ENCODE measurements at places on chromosomes 16 and 17. TPM values are rescaled to one million over a fixed set of nuclear protein-coding genes. Genes with fewer than 3 reads are reported as not detected.

CCL8 gene
- total RNA-seq, result not detected

PDE6G gene
- 0.85 TPM for total RNA-seq

AANAT gene
- not detected for total RNA-seq

PRDM7 gene
- not detected for total RNA-seq

CFAP97D1 gene
- total RNA-seq, result not detected

- DNase-seq, result no peak
These were observed 58.8 kb downstream of the CLEC19A start for GRCh38 chr16:19344224-19344801.

GRCh38 chr16:608019-608418 lies 18.2 kb downstream of the RAB40C start:
- DNase-seq, result no peak

- DNase-seq, result no peak
These were observed 84.5 kb downstream of the WNT3 start for GRCh38 chr17:46733837-46734475.

GRCh38 chr16:5580296-5580695 lies 482.7 kb upstream of the EEF2KMT start:
- no peak for DNase-seq

- DNase-seq, result no peak
These were observed 36.7 kb upstream of the PMP22 start for GRCh38 chr17:15301845-15302244.

DNA sequence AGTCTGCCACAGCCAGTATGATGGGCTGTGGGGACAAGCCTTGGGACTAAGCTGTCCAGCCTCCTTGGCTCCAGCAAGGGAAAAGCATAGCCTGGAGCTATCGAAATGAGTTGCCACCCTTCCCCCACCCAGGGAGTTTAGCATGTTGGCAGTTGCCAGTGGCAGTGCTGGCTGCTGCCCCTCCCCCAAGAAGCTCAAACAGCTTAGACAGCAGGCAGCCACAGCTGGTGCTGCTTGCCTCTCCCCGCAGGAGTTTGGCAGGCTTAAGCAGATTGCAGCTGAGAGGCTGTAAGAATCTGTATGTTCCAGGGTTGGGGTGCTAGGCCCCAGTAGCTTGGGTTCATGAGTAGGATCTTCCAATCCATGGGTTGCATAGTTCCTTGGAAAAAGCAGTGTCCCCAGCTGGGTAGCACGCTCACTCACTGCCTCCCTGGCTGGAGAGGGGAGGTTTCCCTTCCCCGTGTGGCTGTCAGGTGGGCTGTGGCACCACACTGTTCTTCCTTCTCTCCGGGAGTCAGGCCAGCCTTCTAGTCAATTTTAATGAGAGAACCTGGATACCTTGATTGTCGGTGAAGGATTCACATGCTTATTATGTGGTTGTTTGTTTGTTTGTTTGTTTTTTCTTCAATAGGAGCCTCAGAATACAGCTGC lies 506.1 kb downstream of the CDH11 start:
- DNase-seq, result no peak

DNA sequence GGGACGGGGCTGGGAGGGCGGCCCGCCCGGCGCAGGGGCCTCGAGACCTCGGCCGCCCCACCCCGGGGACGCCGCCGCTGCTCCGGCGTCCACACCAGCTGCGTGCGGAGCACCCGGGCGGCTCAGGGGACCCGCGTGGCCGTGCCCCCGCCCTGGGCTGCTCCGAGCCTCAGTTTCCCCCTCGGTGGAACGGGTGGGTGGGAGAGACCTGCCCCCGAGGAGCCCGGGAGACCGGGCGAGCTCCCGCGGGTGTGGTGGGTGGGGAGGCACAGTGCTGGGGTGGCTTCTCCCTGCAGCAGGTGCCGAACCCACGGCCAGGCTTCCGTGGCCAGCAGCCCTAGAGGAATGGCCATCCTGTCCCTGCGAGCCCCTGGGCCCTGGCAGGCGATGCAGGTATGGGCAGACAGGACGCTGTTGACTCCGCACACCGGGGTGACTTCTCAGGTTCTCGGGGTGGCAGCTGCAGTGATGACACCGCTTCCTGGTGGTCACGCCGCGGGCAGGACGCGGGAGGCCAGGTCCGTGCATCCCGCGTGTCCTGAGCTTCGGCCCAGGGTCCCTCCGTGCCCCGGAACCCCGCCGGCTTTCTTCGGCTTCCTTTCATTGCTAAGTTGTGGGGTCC lies 677 bp downstream of the DEF8 start:
- DNase-seq, result no peak

DNA sequence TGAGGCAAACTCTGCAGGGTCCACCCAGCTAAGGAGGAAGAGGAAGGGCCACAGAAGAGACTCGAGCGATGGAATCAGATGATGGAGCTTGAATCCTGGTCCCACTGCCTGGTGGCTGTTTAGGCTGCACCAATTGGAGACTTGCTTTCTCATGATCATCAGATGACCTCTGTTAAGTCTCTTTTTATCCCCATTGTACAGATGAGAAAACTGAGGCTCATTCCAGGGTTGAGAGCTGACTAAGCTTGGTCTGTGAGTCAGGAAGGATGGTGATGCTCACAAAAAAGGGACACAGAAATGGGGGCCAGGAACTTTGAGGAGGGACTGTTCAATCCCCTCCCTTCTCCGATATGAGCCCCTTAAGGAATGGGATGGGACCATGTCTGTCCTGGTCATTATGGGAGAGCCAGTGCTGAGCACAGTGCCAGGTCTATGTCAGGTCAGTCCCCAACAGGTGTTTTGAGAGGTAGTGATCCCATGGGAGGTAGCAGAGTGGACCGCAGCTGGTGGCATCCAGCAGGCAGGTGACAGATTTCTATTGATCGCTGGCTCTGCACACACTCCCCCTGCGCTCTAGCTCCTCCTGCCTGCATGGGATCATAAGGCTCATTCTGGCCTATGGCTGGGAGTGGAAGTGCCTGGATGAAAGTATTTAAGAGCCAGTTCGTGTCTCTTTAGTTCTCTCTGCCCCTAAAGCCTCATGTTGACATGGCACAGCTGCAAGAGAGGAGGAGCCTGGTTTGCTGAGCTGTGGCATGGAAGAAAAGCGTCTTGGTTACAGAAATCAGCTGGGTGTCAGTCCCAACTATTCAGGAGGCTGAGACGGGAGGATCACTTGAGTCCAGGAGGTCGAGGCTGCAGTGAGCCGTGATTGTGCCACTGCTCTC lies 27.2 kb downstream of the SNX20 start:
- no peak for DNase-seq

DNA sequence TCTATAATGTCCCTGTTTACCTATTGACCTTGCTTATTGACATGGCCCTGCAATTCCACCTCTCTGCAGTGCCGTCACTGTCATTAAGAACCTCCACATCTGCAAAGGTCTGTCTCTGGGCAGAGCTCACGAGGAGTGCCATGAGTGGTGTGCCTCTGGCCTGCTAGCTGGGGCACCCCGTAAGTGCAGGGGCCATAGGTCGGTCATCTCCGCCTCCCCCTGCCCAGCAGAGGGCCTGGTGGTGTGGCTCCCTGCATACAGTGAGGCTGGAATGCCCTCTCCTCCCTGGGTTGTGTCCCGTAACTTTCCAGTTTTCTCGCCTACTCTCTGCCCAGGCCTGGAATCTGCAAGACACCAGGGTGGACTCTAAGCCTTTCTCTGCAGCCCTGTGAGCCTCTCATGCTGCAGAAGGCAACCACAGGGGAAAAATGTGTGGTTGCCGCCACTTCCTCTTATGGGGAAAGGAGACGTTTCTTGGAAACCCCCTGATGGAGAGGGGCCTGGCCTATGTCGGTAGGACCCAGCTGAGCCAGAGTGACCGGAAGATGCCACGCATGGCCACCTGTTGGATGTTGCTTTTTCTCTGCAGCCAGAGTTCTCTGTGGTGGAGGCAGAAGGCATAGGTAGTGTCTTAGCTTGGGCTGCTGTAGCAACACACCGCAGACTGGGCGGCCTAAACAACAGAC lies 2.7 kb upstream of the SNX20 start:
- no peak for DNase-seq

GRCh38 chr17:82386255-82386831 lies 14.8 kb downstream of the UTS2R start:
- DNase-seq, result no peak

GRCh38 chr17:40456396-40456951 lies 13.2 kb downstream of the IGFBP4 start:
- DNase-seq, result no peak

- no peak for DNase-seq
These were observed 78.6 kb upstream of the NOG start for GRCh38 chr17:56514899-56515298.

DNA sequence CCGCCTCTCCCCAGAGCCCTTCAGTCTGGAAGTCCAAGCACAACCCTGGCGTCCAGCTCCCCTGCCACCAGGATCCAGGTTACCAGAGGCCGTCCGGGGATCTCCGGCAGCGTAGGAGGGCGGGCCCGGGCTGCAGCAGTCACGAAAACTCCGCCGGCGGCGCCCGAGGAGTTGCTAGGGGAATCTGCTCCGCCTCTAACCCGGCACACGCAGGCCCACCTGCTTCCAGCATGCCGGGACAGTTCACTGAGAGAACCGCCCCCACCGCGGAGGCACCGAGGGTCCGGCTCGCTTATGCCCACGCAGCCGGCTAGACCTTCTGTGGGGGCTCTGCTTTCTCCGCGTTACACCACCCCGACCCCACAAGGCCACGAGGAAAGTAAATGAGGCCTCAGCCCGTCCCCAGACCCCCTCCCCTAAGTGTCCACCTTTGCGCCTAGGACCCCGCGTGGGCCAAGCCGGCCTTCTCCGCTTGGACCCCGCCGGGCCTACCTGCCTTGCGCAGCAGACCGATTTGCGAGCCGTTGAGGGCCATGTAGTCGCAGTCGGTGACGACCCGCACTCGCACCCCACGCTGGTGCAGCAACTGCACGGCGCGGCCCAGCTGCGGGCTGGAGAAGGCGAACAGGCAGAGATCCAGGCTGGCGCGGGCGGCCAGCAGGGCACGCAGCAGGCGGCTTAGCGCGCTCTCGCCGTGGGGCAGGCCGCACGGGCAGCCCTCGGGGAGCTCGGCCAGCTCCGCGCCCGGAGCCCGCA lies 587 bp downstream of the PLD6 start:
- no peak for DNase-seq

- no peak for DNase-seq
These were observed 77.1 kb downstream of the USP31 start for GRCh38 chr16:23072084-23072599.

- DNase-seq, result no peak
These were observed 4.3 kb upstream of the TLCD2 start for GRCh38 chr17:1714427-1714979.

DNA sequence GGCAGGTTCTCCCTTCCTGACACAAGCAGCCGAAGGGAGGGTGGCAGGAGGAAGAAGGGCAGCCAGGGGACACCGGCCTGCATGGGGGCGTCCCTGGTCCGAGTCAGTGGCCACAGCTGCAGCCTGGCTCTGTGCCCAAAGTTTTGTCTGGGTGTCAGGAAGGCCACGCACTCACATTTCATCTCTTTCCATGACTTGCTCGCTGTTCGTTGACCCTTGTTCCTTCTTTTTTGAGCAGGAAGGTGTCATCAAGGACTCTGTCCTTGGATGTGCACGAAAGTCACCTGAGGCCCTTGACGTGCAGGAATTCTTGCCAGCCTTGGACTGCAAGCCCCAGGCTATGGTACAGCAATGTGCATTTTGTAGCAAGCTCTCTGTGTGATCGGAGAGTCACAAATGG lies 93.3 kb downstream of the TNFRSF13B start:
- DNase-seq, result no peak

GRCh38 chr16:49345829-49346228 lies 27.8 kb upstream of the C16orf78 start:
- no peak for DNase-seq

- DNase-seq, result no peak
These were observed 306.5 kb upstream of the TNRC6C start for GRCh38 chr17:77651988-77652387.

DNA sequence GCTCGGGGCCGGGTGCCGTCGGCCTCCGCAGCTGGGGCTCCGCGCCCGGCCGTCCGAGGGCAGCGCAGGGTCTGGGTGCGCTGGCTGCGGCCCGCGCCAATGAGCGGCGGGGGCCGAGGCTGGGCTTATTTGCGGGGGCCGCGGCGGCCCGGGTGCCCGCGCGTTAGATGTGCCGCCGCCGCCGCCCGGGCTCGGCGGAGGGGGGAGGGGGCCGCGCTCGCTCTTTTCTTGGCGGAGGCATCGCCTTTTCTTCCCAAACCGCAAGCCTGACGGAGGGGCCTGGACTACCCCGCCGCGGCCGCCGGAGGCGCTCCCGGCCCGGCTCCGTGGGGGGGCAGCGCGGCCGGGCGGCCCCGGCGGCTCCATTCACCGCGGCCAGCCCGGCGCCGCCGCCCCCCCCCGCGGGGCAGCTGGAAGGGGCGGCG lies at the start of gene NOTUM:
NOTUM (minus strand) TSS at position 101 of the 425 bp plus-strand sequence. CDS start 278 bp downstream, outside the sequence.
- DNase-seq, result no peak

DNA sequence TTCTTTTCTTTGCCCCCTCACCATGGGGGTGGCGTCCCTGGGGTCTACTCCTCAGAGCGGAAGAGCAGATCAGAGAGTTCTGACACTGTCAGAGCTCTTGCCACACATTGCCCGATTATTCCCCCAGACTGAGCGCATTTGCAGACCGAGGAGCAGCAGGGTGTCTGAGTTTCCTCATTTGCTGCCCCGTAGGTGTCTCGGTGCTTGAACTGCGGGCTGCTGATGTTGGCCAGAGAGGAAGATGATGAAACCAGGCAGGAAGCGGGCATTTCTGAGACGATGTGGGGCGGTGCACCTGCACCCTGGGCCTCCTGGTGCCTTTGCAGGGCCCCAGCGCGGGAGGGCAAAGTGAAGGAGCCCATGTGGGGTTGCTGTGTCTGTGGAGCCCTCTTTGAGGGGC lies 55.2 kb downstream of the ARSG start:
- DNase-seq, result no peak

DNA sequence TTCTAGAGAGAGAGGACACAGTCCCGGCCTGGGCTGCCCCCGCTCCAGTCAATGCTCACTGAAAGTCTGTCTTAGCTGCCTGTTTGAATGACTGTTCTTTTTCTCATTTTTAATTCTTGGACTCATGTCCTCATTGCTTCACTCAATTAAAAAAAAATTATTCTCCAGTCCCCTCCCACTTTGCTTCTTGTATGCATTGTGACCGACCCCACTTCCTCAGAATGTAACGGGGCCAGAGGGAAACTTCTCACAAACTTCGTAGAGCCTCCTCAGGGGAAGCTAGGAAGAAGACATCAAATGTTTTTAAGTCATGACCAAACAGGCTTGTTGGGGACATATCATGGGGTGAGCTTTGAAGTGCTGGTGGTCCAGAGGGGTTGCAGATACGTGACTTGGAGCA lies 113.2 kb downstream of the CCDC182 start:
- DNase-seq, result no peak

DNA sequence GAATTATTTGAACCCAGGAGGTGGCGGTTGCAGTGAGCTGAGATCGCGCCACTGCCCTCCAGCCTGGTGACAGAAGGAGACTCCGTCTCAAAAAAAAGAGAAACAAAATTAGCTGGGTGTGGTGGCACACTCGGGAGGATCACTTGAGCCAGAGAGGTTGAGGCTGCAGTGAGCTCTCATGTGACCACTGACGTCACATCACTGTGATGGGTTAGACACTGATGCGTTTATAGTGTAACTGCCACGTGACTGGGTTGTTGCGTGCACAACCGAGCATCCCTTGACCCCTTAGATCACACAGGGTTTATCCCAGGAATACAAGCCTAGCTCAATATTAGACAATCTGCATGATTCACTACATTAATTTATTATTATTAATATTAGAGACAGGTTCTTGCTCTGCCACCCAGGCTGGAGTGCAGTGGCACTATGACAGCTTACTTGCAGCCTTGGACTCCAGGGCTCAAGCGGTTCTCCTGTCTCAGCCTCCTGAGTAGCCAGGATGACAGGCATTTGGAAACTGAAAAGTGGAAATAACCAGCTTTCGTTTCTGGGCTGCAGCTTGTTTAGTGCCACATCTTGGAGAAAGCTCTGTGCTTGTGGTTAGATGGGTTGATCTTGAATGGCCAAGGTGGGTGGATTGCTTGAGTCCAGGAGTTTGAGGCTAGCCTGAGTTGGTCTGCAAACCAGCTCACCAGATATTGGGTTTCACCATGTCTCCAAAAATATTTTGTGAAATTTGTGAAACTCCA lies 26.4 kb upstream of the ABR start:
- no peak for DNase-seq
